NCI-H526 treated with DMSO at 0.1 percent for 48 hours (cell line): ENCODE measurements at places on chromosomes 6 and 20.
A peak's percentile ranks its signal among the peaks of the same experiment; 100 is the strongest.

GRCh38 chr20:45722047-45722446 lies at the start of gene SPINT4:
SPINT4 (plus strand) TSS chr20:45722347; CDS start chr20:45722368, 21 bp downstream.
- DNase-seq: no peak

GRCh38 chr6:143062551-143062950 lies 1.9 kb downstream of the AIG1 start:
- DNase-seq: no peak

DNA sequence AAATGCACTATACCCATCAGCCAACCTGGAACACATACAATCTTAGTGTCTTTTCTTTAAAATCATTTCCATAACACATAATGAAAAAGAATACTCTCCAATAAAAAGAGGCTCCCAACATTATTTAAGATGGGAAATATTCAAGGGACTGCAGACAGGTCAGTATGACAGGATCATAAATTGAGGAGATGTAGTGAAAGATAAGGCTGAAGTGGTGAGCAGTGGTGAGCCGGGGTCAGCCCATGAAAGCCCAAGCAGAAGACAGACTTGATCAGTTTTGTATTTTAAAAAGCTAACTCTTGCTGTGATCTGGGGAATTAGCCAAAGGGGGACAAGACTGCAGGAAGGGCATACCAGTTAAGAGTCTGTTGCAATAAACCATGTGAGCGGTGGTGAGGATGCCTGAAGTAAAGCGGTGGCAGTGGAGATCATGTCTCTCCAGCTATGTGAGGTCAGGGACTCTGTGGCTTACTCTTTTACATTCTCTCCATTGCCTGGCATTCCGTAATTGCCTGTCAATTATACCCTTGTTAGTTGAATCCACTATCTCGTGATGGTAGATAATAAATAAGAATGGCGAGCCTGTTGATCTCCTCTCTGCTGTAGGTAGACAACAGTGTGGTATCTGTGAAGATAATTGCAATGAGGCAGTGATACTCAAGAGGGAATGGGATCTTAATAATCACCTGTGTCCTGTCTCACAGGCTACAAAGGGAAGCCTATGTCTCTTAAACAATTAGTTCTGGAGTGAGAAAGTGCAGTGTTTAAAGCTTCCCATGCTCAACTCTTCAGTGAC lies 97.4 kb downstream of the FILIP1 start:
- DNase-seq: no peak

DNA sequence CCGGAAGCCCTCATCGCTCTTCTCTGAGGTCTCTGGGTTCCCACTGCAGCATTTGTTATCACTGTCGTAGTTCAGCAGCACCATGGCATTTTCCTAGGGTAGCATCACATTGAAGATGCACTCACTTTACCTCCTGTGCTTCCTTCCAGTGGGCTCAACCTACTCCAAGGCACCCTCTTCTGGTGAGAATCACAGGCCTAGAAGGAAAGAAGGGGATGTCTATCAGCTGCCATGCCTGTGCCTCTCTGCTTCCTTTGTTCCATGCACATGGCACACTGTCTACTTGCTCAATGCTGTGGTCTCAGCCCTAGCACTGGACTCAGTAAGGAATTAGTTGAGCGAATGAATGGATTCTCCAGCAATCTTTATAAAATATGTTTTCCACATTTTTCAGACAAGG lies 22.6 kb downstream of the CST4 start:
- no peak for DNase-seq

- DNase-seq: no peak
These were observed 388.9 kb upstream of the JARID2 start for GRCh38 chr6:14857001-14857400.

DNA sequence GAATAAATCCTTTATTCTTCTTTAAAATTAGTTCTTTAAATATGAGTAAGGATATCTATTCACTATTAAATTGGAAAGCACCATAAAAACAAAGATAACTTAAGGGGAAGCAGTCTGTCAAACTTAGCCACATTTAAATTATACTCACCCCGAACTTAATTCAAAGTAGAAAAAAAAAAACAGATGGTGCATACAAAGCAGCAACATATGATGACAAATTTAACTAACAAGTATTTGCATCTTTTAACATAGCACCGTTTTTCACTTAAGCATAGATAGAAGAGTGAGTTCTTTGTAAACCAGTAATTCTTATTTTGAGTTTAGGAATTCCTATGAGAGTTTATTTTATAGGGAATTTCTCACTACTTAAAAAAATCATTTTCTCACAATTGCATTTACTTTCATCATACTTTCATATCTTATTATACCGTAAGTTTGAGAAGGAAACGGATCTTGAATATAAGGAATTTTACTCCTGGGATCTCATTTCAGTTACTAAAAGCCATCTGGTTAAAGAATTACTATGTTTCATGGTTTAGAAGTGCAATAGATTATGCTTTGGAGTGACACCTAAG lies 828.2 kb upstream of the MAP3K7 start:
- DNase-seq: peak; percentile 27

DNA sequence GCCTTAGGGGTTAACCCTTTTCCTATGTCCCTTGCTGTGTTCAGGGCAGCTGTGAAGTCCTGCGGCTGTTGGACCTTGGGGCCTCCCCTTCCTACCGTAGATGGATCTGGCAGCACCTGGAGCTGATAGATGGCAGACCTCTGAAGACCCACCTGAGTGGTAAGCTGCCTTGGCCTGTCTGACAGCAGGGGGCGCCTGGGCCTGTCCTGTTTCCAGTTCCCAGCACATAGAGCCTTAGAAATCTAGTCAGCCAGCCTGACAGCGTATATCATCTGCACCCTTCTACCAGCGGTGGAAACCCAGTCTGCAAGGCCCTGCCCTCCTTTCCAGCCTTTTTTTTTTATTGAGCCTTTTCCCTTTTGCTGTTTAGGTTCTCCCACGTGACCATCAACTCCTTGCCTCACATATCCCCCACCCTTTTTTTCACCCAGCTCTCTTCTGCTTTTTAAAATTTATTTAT lies 26.6 kb downstream of the CNBD2 start:
- DNase-seq: peak; percentile 93

- no peak for DNase-seq
These were observed 7.6 kb downstream of the BPIFB2 start for GRCh38 chr20:33015114-33015484.

DNA sequence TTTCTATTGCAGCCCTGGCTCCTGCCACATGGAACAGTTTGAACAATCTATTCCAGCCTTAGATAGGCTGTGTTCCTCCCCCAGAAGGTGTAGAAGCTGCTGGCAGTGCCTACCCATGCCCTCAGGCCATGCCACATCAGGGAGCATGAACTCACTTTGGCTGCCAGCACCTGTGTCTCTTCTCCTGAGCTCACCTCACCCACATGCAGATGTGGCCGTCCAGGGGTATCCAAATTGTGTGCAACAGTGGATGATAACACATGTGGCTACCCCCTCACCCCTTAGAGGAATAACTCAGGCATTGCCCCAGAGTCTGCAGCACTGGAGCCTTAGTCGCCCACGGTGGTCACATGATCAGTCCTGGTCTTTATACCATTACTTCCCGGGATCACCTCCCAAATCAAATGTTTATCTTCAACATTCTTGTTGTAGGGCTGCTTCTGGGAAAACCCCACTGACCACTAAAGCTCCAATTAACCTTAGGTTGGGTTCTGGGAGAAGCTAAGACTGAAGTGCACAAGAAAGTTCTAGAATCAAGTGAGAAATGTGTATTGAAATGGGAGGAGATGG lies 110.4 kb downstream of the BANF2 start:
- DNase-seq: no peak

GRCh38 chr6:44086931-44087574 lies 40.2 kb downstream of the MRPL14 start:
- DNase-seq: peak; percentile 22

DNA sequence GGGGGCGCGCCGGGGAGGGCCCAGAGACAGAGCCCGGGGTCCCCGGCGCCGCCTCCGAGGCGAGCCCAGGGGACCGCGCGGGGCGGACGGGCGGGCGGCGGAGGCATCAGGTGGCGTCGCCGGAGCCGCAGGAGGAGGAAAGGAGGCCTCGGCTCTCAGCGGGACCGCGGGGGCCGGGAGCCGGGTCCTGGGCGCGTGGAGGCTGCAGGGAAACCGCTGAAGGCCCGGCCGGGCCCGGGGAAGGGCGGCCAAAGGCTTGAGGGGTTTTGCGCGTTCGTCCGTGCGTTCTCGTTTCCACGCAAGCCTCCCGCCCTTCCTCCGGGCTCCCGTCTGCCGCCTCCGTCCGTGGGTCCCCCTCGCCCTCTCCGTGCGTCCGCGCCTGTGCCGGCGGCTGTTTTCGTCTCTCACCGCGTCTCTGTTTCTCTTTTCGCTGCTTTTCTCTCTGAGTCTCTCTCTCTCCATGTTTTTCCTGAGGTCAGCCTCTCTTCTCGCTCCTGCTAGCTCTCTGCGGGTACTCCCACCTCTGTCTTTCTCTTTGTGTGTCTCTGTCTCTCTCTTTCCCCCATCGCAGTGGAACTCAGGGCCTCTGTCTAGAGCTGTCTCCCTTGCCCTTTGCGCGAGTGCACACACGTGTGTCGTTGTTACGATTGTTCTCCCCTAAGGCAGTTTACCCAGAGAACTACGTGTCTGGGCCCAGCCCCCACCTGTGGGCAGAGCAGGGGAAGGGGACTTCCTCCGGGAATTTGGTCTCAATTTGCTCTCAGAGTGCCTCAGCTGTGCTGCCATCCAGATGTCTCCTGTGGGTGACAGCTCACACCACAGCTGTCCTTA lies 2.1 kb downstream of the IRF4 start:
- DNase-seq: no peak

DNA sequence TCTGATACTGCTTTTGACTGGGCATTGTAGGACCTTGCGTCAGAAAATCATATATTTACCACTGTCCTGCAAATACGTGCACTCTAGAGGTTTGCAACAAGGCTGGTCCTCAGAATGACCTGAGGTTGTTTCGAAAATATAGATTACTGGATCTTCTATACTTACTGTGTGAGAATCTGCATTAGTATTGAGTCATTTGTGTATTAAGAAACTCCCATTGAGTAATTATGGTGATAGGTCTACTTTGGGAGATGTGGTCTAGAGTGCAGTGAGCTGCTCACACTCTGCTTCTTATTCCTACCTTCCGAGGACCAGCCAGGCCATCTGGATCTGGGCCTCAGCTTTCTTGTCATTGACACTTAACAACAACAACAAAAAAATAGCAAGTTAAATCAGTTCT lies 9.6 kb downstream of the KLHL32 start:
- DNase-seq: no peak

- no peak for DNase-seq
These were observed 3.0 kb downstream of the SLC25A27 start for GRCh38 chr6:46655803-46656202.

DNA sequence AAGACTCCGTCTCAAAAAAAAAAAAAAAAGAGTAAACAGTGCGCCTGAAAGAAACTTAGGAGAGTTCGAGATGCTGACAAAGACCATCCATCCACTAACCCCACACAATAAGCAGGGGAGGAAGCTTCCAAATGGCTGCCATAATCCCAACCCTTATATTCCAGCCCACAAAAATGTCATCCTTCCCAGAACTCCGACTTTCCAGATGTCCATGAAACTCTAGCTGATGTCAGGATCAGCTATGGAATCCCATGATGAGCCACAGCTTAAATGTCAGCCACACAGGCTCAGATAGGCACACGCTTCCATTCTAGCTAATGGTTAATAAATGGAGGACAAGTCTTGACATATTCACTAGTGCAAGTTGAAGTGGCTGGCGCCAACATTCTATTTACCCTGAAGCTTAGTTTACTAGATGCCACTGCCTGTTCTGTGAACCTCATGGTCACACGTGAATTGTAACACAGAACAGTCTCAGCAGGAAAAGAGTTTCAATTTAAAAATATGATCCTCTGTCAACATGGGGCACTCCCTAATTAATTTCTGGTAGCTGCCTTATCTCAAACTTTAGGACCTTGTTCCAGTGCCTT lies 75.5 kb downstream of the FOXF2 start:
- DNase-seq: no peak

GRCh38 chr20:45926731-45927070 lies 7.8 kb upstream of the PCIF1 start:
- no peak for DNase-seq

DNA sequence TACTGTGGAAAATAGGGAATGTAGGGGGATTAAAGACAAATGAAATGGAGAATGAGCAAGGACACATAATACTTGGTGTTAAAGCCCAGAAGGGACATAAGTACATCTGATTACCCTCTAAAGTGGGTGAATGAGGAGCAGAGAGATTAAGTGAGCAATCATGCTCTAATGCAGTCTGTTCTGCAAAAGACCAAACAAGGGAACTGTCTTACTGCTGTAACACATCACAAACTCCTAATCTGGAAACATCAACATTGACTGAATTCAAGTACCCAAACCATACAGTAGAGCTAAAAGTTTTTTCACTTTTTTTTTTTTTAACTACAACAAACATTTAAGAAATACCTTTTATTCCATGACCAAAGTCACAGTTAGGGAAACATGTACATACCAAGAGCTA lies 19.3 kb upstream of the SLC17A4 start:
- no peak for DNase-seq

- peak; percentile 21 for DNase-seq
These were observed 3.4 kb upstream of the TBC1D7 start for GRCh38 chr6:13331516-13332348.

- no peak for DNase-seq
These were observed 47.6 kb upstream of the NOTCH4 start for GRCh38 chr6:32271429-32271828.

DNA sequence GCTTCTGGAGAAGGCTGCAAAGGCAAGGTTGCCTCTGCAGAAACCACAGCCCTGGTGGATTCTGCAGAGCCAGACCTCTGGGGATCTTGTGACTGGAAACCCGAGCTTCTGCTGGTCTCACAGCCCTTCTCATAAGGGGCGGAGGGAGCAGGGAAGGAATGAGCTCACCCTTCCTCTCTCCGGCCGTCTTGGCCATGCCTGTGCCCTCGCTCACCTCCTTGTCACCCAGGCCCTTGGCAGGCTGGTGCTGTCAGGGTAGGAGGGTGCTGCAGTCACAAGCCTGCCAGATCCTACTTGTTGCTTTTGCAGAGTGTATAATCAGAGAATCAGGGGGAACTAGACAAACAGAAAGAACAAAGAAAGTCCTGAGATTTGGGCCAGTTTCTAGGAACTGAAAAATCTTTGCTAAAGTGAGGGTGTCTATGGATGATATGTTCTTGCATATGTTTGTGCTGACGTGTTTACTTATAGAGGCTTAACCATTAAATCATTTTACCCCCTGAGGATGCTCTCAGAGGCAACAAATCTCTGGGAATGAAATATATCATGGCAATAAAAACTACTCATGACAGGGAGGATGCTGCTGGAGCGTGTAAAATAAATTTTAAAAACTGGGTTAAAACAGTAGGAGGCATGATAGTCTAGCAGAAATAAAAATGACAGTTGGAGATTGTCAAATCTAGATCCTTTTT lies 244.9 kb upstream of the SOX4 start:
- no peak for DNase-seq

DNA sequence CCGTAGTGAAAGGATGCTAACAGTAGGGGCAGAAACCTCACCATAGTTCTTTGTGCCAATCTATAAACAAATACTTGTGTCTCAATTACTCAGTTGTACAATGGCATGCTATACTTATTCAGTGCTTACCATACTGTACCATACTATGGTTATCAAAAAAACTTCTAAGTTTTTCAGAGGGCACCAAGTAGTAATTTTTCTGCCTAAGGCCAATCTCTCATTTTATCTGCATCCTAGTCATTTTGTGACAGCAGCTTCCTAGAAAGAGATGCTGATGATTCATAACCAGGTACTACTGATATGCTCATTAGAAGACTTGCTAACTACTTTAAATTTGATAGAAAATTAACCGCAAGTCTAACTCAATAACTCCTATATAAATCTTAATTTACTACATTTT lies 42.9 kb downstream of the TMEM244 start:
- no peak for DNase-seq
